ENCODE measurements at places on chromosomes 4 and X. TPM values are rescaled to one million over a fixed set of nuclear protein-coding genes. Genes with fewer than 3 reads are reported as not detected.

Gene FAM9A
- not detected for total RNA-seq

Gene CHRNA9
- total RNA-seq = not detected

Gene AMOT
- 10.9 TPM for total RNA-seq

Gene SLC9A7
- 9.0 TPM for total RNA-seq

Gene KCTD8
- 0.13 TPM for total RNA-seq

Gene ITIH6
- total RNA-seq = not detected

Gene DHRSX
- total RNA-seq = 16.4 TPM

Gene CXCR3
- not detected for total RNA-seq

Gene AADAT
- total RNA-seq = 0.51 TPM

Gene ADH7
- not detected for total RNA-seq

Gene SMIM20
- 13.1 TPM for total RNA-seq

Gene MAB21L2
- total RNA-seq = 0.13 TPM

Gene UGT2B11
- not detected for total RNA-seq

DNA sequence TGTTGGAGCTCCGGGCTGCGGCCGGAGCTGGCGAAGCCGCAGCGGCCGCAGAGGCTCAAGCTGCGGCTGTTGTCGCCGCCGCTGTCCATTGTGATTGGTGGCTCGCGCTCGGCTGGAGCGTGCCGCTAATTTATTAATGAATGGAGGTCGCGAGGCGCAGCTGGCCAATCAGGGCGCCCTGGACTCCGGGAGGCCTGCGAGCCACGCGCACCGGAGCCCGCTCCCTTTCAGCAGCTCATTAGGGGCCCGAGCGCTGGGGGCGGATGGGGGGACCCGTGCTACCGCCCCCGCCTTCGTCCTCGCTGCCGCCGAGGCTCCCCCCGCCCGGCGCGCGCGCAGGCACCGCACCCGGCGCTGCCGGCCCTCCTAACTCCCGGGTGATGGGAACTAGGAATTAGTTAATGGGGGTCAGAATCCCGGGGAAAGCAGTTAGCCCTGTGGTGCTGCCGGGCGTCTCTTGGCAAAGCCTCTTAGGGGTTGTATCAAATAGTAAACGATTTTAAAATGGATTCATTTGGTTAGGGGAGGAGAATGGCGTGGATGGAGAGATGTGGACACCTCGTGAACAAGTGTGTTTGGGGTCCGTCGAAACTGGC, 589 bp upstream of the NEUROG2 start:
- DNase-seq = no peak

- no peak for DNase-seq
Measured at GRCh38 chr4:7068279-7068842, 497 bp upstream of the GRPEL1 start.

GRCh38 chrX:11329021-11329420, 35.8 kb downstream of the AMELX start:
- no peak for DNase-seq

- DNase-seq = no peak
Measured at GRCh38 chrX:44060221-44060620, 87.0 kb upstream of the NDP start.

DNA sequence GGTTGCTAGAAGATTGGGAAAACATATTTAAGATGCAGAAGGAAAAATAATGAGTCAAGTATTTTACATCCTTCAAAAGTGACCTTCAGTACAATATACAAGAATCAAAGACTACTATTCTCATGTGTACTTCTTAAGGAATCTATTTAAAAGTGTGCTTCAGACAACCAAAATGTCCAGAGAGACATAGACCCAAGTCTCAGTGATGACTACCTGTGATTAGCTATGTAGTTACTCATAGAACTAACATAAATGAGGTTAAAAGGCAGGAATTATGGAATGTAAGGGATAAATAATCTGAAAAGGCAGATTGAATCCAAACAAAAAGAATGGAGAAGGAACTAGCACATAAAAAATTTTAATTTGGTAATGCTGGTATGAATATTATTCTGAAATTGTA, 634.7 kb upstream of the FAM241A start:
- no peak for DNase-seq

GRCh38 chrX:130028196-130028595, 45.8 kb downstream of the BCORL1 start:
- peak; percentile 7 for DNase-seq

- DNase-seq = no peak
Measured at GRCh38 chrX:56812515-56813105, 83.6 kb downstream of the NBDY start.

GRCh38 chrX:10474510-10474909, 145.9 kb downstream of the MID1 start:
- DNase-seq = no peak

- no peak for DNase-seq
Measured at GRCh38 chr4:132557660-132558059, 591.4 kb upstream of the PCDH10 start.

- DNase-seq = no peak
Measured at GRCh38 chr4:20625426-20625825, 74.8 kb upstream of the PACRGL start.

- DNase-seq = no peak
Measured at GRCh38 chrX:19805046-19805690, 82.2 kb downstream of the SH3KBP1 start.

DNA sequence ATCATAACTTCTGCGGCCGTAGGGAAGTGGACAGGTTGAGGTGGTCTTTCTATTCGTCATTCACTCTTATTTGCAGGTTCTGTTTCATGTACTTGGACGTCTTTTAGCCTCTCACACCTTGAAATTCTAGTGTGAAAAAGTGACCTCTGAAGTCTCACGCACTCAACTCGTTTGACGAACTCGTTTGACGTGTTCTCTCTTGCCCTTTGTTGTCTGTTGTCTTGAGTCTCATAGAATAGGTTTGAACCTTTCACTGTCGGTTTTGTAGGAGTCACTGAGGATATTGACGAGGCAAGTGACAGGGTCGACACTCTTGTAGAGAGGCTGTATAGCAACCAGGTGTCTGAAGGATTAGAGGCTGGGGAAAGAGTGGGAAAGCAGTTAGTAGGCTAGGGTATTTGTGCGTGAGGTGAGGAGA, 1.1 kb upstream of the PGRMC2 start:
- no peak for DNase-seq

GRCh38 chr4:42910459-42910858, 17.9 kb downstream of the GRXCR1 start:
- no peak for DNase-seq

DNA sequence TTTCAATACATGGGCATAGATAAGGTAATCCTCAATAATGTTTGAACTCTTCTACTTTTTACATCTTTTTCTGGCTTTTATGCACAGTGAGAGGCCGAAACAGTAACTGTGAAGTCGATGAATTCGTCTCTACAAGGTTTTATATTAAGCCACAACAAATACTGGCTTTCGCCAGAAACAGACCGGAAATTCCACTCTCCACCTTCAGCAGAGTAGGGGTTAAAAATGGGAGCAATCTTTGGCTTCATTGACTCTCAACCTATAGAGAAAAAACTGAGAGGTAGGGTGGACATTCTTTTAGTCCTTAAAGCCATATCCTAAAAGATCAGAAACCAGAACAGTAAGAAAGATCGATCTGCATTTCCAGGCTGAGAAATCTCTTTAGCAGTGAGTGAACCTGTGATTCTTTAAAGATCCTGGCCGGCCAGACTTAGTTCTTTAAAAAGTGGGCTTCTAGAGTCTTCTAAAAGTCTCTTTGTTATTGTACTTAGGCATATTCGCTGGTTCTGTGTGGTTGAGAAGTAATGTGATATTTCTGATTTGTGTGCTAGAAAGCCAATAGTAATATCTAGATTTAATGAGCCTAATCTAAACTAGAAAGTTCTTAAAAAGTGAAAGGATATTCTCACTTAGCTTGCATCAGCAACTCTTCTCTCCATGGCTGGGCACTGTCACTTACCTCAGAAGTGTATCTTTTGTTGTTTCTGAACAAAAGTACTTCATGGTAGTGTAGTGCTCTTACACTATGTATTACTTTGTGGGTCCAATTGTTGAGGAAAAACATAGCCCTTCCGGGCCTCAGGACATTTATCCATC, 2.0 kb downstream of the HSPA4L start:
- no peak for DNase-seq

GRCh38 chr4:98446499-98447375, 185.6 kb downstream of the RAP1GDS1 start:
- DNase-seq = no peak

DNA sequence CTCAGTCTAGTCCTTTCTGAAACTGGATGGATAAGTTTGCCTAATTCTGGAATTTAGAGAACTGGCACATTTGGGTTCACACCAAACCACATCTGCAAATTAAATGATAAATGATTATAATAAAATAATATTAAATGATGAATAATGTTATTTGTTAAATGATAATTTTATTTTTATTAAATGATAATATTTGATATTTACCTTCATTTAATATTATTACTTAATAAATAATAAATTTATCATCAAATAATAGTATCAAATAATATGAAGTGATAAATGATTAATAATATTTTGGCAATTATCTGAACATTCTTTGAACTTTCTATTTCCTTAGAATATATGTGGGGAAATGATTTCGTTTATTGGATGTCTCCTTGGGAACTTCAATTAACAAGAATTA, 1604.2 kb downstream of the STIM2 start:
- DNase-seq = no peak

DNA sequence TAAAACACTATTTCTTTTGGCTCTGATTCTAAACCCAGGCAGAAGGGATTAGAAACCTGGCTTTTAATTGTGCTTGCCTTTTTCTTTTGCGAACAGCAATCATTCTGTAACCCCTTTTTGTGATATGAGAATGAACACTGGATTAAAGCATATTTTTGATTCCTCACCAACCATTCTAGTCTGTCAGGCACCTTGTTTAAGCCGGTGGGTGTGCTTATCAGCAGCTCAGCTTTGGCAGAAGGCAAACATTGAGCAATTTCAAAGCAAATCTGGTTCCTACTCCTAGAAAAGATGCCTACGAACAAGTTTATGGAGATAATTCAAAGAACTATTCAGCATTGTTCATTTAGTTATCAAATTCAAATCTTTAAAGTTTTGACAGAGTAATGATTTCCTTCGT, 265.1 kb upstream of the FAM241A start:
- no peak for DNase-seq

DNA sequence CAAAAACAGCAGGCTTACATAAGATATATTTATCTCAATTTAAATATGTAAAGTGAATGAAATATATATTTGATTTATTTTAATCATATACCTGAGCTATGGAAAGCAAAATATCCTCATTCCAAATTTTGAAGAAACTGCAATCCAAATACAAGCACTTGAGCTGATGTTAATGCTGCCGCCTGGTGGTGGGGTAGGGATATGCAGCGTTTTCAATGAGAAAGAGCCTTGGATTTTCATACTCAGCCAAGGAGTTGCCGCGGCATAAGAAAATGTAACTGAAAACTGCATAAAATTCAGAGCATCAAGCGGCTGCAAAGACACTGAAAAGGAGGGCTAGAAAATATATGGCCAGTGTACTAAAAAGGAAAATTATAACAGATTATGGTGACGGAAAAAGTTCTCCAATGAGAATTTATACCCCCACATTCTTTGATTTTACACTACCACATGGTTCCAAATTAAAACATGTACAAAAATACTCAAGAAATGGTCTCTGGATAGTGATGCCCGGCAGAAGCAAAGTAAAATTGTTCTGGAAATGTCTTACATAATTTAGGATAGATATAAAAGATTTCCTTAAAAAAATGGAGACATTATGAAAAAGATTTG, 660.3 kb upstream of the PITX2 start:
- peak; percentile 33 for DNase-seq

DNA sequence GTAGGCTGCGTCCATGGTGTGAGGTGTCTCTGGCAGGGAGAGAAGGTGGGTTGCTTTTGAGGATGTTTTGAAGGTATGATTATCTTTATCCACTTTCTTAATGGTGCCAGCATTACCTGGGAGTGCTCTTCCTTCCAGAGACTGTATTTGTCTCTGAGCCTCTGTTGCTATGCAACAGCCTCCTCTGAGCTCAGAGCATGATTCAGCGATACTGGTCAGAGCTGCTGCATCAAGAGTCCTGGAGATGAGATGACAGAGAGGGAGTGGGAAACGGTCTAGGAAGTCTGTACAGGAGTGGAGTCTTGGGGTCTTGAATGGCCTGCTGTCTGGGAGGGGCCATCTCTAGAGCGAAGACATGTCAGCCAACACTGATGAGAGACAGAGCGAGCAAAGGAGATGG, 104.4 kb upstream of the RAB40AL start:
- DNase-seq = no peak

- DNase-seq = no peak
Measured at GRCh38 chrX:71182871-71183270, 38.2 kb downstream of the NLGN3 start.

DNA sequence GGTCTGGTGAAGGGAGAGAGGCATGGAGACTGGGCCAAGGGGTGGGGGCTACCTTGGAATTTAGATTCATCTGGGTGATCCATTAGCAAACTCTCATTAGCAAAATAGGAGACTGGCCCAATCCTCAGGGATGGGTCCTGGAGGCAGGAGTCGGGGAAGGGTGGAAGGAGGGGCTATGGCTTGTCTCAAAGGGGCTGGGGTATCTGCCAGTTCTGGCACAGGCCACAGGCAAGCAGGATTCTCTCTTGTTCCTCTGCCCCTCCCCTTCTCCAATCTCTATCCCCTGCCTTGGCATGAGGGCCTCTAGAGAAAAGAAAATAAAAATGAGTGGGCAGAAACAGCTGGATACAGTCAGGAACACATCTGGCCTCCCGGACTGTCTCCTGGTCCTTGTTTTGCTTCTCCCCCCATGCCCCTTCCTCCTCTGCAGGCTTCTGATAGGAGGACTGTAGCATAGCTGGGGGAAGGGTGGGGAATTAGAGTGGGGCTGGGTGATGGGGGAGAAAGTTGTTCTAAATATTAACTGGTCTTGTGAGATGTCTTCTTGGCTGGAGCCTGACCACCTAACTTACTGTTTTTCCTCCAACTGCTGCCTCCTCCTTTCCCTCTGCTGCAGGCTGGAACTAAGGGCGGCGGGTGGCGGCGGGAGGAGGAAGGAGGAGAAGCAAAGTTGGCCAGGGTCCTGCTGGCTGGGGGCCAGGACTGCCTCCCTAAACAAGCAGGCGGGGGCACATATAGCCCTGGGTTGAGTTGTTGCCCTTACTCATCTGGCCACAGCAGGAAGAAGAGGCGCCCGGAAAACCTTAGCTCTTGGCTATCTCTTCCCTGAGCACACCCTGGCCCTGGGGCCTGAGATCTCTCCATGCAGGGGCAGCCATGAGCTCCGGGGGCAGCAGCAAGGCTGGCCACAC, 53.3 kb upstream of the LAS1L start:
- no peak for DNase-seq

- no peak for DNase-seq
Measured at GRCh38 chrX:81662381-81662780, 460.5 kb downstream of the SH3BGRL start.
